Stimulated activated CD4-positive, alpha-beta T cell treated with anti-CD3 and anti-CD28 coated beads, Interleukin-4, amount 100 ng/mL, for 1 hour (primary cell): ENCODE measurements at places on chromosomes 6 and 20.

DNA sequence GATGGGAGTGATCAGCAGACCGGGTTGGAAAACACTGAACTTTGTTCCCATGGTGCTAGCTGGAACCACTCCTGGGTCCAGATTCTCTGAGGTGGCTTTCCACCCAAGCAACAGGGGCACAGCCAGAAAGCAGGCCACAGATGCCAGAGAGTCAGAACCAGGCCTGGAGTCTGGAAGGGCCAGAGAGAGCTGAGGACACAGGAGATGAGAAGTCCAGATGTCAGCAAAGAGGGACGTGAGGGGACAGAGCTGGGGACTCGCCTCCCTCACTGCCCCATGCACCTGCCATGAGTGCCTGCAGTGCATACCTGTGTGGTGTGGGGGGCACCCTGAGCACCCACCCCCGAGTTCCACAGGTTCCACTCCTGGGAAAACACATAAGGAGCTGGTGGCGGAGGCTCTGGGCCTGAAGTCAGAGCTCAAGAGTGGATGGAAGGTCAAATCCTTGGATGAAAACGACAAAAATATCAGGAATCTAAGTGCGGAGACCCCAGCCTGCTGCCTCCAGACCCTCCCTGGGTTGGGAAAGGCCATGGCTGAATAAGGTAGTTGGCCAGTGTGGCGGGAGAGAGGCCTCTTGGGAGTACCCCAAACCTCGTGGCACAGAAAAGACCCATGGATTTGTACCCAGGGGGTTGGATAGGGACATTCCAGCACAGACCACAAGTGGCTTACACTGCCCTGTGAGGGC is 224.2 kb downstream of the SYNDIG1 start:
- no peak for DNase-seq

DNA sequence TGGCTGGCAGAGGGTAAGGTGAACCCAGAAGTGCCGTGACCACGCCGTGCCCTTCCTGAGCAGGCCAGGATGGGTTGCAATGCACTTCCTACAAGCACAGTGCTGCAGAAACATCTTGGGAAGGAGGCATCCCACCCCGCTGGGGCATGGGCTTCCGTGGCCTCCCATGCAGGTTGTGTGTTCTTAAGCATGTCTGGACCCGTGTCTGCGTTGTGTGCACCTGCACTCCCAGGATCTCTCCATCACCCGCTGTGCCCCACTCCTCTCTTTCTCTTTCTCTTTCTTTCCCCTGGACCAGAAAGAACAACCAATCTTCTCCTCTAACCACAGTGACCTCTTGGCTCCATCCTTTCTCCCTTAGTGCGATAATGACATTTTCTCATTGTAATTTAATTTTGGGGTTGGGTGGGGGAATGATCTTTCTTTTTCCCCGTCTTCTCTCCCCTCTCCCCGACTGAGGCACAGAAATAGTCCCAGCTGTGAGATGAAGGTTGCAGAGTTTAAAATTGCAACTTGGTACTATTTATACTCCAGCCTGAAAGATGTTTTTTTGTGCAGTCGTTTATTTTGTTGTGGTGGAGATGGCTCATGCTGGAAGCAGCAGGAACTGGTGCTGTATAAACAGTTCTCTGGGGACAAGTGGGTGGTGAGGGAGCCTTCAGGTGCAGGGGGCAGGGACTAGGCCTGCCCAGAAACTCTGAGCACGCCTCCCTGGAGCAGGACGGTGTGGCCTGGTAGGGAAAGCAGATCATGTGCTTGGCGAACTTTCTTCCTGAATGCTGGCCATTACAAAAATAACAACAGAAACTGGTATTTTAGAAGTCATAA is 20.5 kb downstream of the BCAS4 start:
- DNase-seq, result no peak

GRCh38 chr6:17768388-17768787 is 61.7 kb upstream of the NUP153 start:
- DNase-seq, result no peak

DNA sequence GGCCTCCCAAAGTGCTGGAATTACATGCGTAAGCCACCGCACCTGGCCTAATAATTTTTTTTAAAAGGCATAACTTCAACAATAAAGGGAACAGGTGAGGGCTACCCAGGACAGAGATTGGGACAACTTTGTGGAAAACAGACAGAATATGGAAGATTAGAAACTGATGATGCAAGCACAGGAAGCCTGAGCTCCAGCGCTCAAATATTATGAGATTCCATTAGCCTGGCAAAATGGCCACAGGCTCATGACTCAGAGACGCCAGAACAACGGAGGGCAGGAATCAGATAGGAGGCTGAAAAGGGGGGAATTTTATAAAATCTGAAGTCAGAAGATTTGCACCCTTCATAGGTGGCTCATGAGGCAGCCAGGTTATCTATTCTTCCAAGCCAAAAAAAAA is 103.1 kb upstream of the MRPS10 start:
- DNase-seq, result no peak

- peak; percentile 48 for DNase-seq
These were observed 123.3 kb upstream of the SLC2A12 start for GRCh38 chr6:134175532-134176263.

DNA sequence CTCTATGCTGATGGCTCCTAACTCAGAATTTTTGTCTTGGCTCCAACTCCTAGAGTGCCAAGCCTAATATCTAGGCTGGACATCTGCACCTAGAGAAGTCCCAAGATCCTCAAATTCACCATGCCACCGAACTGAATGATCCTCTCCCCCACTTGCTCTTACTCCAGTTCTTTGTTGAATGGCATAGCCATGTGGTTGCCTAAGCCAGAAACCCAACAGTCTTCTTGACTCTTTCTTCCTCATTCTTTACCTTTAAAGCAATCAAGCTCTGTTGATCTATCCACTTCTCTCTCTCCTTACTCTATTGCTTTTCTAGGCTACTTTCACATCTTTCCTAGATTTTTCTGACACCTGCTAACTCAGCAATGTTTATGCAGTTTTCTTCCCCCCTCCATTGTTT is 126.5 kb upstream of the FOXO3 start:
- DNase-seq, result no peak

- no peak for DNase-seq
These were observed 17.5 kb downstream of the PPARD start for GRCh38 chr6:35359744-35360348.

- no peak for DNase-seq
These were observed 159.0 kb downstream of the ZNF217 start for GRCh38 chr20:53434662-53435061.
